ENCODE measurements at places on chromosomes 13 and 19.

GRCh38 chr13:31409678-31410356, 210.0 kb downstream of the B3GLCT start:
- DNase-seq: peak; percentile 16

- DNase-seq: no peak
These were observed 16.2 kb downstream of the CAPN12 start for GRCh38 chr19:38727868-38728660.

DNA sequence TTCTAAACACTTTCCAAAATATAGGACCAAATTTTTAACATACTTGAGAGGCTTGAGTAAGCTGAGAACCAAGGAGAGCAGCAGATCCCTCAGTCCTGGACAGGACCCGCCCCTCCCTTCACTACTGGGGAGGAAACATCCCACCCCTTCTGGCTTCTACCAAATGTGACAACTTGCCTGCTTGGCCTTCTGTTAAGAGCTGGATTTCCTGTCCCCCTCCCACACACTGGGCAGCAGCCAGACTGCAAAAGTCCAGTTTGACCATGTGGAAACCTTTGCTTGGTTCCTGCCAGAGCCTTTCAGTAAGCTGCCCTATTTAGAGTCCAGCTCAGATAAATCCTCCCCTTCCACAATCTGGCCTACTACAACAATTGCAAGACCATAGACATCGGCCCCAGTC, 84.3 kb downstream of the FGF14 start:
- no peak for DNase-seq

DNA sequence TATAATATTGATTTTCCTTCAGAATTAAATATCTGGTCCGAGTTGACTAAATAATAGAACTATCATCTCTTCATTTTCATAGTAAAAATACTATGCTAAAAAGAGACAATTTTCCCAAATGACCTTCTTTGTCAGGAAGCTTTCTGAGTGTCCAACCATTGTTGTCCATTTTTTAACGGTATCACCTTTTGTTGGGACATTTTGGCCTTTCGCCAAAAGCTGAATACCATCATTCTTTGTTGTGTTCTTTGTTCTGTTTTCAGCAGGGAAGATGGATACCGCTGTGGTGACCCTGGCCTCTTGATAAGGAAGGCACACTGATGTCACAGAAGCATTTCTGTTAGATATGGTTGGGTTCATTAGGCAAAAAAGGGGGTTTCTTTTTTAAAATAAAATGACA, 654.4 kb upstream of the GPC6 start:
- DNase-seq: no peak

- no peak for DNase-seq
These were observed 7.1 kb downstream of the POLR1G start for GRCh38 chr19:45413497-45413896.

- DNase-seq: no peak
These were observed 28.7 kb downstream of the CYSLTR2 start for GRCh38 chr13:48682436-48682835.

DNA sequence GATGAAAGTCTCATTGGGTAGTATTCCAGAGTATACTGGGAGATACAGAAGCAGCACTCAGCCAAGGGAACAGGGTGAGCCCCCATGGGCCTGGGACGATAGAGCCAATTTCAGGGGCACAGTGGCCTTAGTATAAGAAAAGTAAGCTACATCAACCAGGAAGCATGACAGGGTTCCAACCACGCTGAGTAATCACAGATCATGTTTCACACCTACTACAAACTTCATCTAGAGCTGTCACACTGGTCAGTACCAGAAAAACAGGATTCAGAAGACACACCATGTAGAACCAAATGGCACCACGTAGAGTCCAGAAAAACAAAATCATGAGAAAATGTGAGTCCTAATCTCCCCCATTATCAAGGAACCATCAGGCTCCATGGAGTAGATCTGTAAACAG, 1292.4 kb upstream of the MIR17HG start:
- peak; percentile 38 for DNase-seq

Measured in MCF 10A (cell line).